Nucleus accumbens (tissue), 56 donors: ENCODE measurements at places on chromosomes 11 and 22.

DNA sequence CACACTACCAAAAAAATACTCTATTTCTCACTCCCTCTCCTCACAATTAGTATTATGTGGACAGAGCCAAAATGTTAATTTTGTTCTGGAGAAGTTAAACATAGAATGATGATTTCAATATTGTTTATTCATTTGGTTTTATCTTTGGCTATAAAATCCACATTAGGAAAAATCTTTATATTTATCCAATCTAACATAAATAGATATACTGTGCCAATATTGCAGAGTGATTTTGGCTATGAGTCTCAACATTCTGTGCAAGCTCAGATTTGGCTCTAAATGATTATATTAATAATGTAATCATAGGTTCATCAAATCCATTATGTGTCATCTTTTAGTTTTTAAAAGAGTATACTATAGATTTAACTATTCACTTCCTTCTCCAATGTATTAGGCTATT lies 667.5 kb upstream of the CHORDC1 start:
- DNase-seq: no peak

DNA sequence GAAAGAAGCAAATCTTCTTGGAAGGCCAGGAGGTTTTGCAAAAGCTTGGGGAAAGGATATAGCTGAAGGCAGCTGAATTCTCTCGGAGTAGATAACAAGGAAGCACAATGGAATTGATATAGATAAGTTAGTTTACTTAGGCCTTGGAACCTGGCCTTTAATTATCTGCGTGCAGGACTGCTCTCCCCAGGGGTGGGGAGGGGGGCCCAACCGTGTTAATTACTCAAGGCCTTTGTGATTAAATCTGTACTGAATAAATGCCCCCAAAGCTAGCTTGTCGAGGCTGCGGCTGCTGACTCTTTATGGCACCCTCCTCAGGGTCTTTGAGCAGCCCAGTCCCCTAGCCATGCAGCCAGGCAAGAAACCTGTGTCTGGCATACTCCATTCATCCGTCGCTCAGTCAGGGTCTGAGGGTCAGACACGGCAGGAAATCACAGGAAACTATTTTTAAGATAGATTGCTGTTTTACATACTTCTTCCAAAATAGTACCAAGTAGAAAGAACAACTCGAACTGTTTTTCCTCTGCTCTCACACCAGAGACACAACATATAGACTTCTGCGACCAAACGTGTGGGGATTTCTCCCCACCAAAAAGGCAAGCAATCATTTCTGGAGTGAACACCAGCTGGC lies 36.5 kb downstream of the MS4A2 start:
- no peak for DNase-seq

DNA sequence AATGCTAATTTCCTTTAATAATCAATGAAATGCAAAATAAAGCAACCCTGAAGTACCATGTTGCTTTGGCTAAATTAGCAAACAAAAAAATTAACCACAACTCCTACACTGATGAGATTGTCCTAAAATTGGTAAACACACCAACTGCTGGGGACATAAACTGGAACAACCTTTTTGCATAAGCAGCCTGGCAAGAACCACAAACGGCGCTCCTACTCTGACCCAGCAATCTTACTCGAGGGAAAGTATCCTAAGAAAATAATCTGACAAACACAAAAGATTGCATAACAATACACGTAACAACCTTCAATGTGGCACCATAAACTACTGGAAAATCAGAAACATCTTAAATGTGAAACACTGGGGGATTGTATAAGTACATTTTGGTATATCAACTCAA lies 189.8 kb upstream of the PITPNB start:
- DNase-seq: no peak

GRCh38 chr11:68999093-68999747 lies 13.8 kb downstream of the MRGPRF start:
- no peak for DNase-seq

DNA sequence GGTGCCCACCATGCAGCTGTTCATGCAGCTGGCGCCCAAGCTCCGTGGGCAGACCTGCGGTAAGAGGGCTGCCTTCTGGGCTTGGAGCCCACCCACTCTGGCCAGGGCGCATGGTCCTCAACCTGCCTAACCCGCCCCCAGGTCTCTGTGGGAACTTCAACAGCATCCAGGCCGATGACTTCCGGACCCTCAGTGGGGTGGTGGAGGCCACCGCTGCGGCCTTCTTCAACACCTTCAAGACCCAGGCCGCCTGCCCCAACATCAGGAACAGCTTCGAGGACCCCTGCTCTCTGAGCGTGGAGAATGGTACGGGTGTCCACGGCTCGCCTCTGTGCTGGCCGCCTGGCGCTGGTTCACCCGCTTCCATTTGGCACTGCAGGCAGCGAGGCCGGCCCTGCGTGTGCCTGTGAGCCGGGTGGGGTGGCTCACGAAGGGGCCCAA lies 11.0 kb downstream of the MUC5AC start:
- DNase-seq: no peak

DNA sequence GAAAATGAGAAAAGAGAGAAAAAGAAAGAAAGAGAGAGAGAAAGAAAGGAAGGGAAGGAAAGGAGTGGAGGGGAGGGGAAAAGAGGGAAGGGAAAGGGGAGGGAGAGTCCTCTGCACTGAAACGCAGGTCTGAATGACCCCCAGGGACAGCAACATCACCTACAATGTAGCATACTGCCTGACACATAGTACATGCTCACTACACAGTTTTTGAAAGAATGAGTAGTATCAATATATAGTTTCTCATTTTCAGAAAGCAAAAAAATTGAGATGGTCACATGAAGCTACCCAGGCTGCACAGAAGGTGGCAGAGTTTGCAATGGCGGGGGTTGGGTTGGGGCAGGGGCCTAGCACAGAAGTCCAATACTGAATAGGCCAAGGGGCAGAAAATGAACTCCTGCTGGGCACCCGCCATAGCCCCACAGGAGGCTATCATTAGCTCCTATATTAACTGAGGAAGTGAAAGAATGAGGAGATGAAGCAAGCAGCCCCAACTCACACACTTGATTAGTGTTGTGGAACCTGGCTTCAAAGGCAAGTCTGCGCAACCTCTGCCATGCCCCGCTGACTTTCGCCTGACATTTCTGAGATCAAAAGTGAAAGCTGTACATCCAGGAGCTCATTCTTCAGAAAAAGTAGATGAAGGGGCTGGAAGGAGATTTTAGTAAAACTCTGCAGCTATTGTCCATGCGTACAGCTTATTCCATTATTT lies 241.2 kb upstream of the SYN3 start:
- no peak for DNase-seq

- DNase-seq: no peak
Observed at GRCh38 chr22:37340331-37341262, 58.3 kb downstream of the CYTH4 start.

DNA sequence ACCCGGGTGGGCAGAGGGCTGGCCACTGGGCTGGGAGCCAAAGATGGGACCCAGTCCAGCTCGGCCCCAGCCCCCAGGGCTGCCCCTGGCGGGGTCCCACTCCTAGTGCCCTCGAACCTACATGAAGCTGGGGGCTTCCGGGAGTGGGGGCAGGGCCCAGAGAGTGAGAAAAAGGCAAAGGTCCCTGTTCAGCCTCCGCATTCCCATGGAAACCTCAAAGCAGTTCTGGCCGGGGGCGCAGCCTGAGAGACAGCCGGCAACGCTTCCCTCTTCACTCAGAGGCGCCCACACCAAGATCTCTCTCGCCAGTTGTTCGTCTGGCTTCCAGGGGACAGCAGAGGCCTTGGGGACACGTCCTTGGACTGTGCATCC lies 22.4 kb upstream of the ARHGAP8 start:
- no peak for DNase-seq

DNA sequence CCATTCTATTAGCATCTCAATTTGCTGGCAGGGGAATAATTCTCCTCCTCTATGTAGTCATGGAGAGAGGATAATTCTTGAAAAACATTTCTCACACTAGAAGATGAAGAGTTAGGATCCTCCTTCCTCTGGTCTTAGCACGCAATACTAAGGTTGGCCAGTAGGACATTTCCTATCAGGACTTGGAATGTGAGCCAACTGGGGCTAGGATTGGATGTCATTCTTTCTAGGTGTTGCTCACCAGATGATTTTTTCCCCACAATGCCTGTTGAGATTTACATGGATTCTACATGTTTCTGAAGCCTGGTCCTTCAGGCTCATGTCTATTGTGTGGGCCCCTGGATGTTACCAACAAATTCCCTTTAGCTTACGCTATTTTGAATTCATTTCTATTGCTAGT lies 28.0 kb downstream of the SLN start:
- DNase-seq: no peak

DNA sequence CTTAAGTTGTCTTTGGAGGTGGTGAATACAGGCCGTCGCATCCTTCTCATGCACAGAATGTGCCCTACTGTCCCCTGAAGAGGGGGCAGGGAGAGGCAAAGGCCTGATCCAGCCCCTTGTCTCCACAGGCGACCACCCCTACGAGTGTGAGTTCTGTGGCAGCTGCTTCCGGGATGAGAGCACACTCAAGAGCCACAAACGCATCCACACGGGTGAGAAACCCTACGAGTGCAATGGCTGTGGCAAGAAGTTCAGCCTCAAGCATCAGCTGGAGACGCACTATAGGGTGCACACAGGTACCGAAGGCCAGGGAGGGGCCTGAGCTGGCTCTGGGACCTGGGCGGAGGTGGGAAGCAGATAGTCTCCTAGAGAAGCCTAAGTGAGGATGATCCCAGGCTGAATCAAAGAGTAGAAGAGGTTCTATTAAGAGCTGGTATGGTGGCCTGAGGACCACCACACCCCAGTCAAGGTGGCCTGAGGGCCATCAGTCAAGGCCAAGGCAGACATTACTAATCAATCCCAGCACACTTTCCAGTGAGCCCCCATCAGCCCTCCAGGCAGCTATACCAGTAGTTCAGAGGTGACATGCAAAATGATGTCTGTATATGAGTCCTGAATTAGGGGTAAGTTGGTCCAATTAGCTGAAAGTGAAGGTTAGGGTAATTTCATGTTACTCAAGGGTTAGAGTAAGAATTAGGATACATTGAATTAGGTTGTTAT lies 49.0 kb upstream of the NNMT start:
- DNase-seq: no peak

GRCh38 chr11:11969380-11970215 lies 38.8 kb downstream of the DKK3 start:
- peak; percentile 77 for DNase-seq

DNA sequence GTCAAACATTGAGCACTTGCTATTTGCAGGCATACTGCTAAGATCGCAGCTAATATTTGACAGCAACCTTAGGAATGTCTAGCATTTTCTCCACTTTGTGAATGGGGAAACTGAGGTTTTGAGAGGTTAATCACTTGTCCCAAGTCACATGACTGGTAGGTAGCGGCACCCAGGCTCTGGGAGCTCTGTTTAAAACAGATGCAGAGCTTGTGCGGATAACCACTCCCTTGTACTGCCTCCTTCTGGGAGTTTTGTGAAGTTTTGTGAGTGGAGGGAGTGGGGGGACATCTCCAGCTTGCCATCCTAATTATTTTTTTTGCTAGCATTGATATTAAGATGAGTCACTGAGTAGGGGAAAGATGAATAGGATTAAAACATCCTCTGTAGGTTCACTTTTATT lies 134.7 kb downstream of the GRIK4 start:
- no peak for DNase-seq

- DNase-seq: no peak
Observed at GRCh38 chr11:95547976-95548375, 241.6 kb downstream of the FAM76B start.

DNA sequence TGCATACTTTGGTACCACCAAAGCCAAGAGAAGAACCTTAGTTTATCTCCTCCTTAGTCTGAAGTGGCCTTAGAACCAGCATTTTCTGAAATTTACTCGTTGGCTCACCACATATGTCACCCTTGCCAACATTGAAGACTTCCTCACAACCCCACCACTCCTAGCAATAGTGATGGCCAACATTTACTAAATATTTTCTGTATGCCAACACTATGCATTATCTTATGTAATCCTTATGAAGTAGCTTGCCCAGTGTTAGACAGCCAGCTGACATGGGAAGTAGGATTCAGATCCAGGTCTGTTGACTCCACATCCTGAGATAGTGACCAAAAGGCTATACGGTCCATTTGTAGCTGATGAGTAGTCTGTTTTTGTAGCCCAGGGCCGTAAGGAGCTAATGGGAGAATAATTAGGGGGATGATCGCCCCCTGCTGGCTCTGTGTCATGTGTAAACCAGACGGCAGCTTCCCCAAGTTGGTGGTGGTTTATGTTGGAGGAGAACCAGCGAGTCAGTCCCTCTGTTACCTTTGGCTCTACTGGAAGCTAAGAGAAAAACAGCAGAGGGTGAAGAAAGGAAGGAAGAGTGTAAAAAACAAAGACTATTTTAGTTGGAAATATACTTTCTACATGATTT lies 120.5 kb upstream of the RASSF10 start:
- DNase-seq: peak; percentile 39

- no peak for DNase-seq
Observed at GRCh38 chr11:1761110-1761856, 2.4 kb downstream of the CTSD start.

DNA sequence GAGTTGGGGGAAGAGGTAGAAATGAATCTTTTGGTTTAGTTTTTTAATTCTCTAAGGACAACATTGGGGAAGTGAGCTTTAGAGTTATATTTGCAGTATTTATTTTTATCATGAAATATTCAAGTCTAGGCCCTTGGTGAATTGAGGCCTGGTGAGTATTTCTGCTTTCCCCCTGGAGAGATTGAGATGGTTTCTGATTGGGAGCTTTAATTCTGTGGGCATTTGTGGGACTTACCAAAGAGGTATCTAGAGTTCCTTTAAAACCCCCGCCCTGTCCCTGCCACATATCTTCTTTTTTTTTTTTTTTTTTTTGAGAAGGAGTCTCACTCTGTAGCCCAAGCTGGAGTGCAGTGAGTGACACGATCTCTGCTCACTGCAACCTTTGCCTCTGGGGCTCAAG lies 9.6 kb downstream of the ACO2 start:
- no peak for DNase-seq

- DNase-seq: no peak
Observed at GRCh38 chr11:61716478-61717285, 35.8 kb upstream of the MYRF start.

DNA sequence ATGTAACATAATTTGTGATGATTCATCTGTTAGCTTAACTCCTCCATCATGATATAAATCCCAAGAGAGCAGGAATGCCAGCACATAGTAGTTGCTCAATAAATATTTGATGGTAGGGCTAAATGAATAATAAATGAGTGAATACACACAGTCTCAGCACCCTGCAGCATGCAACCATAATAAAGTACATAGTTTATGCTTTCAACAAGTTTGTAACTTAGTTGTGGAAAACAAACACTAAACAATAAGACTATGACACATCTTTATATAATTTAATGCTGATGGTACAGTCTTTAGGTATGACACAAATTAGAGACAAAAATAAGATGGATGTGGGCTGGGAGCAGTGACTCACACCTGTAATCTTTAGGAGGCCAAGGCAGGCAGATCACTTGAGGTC lies 3.8 kb downstream of the ALKBH8 start:
- DNase-seq: no peak
